ENCODE measurements at places on chromosomes 12 and 14.

- DNase-seq: no peak
Observed at GRCh38 chr14:54146601-54147000, 190.0 kb upstream of the BMP4 start.

DNA sequence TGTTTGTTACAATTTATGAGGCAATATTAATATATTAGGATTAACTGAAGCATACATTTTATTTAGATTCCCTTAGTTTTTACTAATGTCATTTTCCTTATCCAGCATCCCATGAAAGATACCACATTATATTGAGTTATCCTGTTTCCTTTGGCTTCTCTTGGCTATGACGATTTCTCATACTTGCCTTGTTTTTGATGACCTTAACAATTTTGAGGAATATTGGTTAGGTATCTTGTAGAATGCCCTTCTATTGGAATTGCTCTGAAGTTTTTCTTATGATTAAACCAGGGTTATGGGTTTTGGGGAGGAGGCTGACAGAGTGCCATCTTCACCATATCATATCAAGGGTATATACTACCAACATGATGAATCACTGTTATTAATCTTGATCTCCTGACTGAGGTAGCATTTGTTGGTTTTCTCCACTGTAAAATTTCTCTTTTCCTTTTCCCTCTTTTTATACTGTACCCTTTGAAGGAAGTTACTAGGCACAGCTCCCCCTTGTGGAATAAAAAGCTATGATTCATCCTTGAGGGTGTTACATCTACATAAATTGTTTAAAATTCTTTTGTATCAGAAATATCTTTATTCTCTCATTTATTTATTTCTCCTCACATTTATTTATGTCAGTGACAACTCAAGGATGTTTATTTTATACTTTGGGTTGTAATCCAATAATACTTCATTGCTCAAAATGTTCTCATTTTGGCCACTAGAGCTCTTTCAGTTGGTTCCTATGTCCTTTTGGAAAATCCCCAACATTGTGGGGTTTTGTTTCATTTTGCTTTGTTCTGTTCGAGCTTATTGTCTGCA, 239.0 kb downstream of the SLC16A7 start:
- no peak for DNase-seq

GRCh38 chr12:131801254-131801866, 26.8 kb upstream of the MMP17 start:
- DNase-seq: no peak

DNA sequence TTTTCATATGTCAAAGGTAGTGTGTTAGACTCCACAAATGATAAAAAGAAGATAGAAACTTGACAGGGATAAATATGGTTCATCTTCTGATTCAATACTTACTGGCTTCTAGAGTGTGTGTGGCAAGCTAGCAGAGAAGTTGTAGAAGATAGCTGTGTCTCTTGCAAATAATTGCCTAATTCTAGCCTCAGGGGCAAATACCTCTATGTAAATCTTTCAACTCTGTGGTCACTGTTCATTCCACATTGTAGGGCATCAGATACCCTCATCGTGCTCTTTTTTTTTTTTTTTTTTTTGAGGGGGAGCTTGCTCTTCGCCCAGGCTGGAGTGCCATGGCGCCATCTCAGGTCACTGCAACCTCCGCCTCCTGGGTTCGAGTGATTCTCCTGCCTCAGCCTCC, 1.7 kb downstream of the OLR1 start:
- no peak for DNase-seq

- DNase-seq: peak; percentile 58
Observed at GRCh38 chr12:53939141-53940108, 794 bp downstream of the HOXC13 start.

DNA sequence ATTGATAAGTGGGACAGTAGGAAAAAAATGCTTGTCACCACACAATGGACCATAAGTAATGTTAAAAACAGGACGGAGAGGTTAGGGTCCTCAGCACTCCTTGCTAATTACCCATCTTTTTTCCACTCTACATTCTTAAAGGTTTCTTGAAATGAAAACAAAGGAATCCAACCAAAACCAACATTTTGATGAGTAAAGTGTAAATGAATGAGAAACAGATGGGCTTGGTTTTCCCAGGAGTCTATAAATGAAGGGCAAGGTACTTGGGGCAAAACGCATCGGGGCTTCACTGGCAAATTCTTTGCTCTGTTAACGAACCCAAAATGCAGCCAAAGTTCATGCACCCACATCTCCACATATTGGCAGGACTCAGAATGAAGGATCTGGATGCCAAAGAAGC, 129.2 kb upstream of the BMP4 start:
- DNase-seq: no peak

GRCh38 chr12:112169161-112169872, 44.0 kb downstream of the TRAFD1 start:
- DNase-seq: no peak

DNA sequence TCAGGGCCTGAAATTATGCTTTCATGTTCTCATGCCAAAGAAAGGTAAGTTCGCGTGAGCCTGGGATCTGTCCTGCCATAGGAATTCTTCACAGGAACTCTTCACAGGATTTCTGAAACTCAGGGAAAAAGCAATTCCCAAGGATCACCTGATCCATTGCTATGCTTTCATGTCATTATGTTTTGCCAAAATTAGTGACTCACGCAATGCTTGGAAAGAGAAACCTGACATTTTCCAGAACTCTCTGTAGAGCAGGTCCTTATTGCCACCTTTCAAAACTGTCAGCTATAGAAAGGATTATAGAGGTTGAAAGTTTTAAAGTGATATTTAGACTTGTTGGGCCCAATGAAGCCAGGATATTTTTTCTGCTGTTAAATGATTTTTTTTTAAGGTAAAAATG, 6.3 kb upstream of the KCNJ8 start:
- DNase-seq: no peak

- DNase-seq: no peak
Observed at GRCh38 chr12:19484738-19485137, 45.4 kb downstream of the AEBP2 start.

- no peak for DNase-seq
Observed at GRCh38 chr12:123559468-123559867, 24.9 kb upstream of the TMED2 start.

All from HuH-7.5 (cell line).